ENCODE measurements at places on chromosomes 11 and 22.

GRCh38 chr11:25527841-25528240, 804.1 kb upstream of the ANO3 start:
- DNase-seq = no peak

- no peak for DNase-seq
Measured at GRCh38 chr22:50260434-50260800, 1.1 kb downstream of the MAPK12 start.

DNA sequence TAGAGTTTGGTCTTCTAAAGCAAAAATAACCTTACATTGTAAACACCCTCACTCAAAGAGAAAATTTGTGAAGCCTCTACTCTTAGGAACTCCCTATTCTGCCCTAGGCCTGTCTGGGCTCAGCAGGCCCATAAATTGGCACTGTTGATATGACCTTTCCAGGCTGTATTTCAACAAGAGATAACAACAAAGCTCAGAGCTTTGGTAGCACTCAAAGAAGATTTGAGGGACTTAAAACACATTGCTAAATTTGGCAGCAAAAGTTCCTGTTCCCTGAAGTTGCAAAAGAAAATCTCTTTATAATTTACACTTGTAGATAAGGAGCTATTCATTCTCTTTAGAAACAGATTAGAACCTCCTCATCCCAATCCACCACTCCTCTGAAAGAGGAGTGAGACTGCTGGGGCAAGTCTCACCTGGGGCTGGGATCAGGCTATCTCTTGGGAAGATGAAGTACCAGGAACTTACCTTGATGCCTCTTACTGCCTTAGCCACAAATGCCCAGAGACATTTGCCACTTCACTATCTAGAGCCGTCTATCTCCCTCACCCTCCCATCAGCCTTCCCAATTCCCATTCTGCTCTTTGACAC, 110.4 kb upstream of the AKIP1 start:
- no peak for DNase-seq

- peak; percentile 93 for DNase-seq
Measured at GRCh38 chr11:112073941-112074811, at the start of the genes NKAPD1 and PIH1D2. Gene NKAPD1 (plus strand): TSS chr11:112074299. CDS start chr11:112075575, 1,276 bp downstream. Gene PIH1D2 (minus strand): TSS chr11:112074017. CDS start chr11:112073174, 843 bp downstream.

DNA sequence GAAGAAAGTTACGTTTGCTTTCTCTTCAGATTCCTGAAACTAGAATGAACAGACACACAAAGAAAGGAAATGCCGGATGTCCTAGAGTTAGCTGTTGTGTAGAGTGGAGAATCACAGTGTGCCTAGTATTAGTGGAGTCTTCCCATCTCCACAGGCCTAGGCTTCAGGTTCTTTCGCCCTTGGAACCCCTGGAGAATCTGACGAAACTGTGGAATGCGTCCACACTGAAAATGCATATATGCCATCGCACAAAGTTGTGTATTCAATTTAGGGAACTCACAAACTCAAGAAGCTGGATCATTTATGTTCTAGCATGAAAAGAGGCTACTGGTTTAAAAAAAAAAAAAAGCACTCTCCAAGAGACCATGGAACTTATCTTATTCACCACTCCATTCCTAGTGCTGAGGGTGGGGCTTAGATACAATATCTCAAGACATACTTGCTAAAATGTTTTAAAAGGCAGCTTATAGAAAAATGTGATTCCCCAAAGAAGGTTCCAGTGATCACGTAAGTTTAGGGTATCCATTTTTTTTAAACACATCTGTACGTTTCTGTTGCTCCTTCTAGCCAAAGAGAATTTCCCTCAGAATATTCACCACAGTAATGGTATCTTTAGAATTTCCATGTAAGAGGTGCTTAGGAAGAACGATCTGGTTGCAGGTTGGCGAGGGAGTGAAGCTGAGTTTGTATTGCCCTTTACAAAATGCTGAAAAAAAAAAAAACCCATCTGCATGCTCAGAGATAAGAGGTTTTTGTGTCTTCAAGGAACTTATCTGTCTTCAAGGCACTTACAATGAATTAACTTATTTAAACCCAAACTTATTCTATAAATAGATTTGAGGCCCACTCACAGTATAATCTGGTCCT, 20.0 kb downstream of the MAML2 start:
- no peak for DNase-seq

DNA sequence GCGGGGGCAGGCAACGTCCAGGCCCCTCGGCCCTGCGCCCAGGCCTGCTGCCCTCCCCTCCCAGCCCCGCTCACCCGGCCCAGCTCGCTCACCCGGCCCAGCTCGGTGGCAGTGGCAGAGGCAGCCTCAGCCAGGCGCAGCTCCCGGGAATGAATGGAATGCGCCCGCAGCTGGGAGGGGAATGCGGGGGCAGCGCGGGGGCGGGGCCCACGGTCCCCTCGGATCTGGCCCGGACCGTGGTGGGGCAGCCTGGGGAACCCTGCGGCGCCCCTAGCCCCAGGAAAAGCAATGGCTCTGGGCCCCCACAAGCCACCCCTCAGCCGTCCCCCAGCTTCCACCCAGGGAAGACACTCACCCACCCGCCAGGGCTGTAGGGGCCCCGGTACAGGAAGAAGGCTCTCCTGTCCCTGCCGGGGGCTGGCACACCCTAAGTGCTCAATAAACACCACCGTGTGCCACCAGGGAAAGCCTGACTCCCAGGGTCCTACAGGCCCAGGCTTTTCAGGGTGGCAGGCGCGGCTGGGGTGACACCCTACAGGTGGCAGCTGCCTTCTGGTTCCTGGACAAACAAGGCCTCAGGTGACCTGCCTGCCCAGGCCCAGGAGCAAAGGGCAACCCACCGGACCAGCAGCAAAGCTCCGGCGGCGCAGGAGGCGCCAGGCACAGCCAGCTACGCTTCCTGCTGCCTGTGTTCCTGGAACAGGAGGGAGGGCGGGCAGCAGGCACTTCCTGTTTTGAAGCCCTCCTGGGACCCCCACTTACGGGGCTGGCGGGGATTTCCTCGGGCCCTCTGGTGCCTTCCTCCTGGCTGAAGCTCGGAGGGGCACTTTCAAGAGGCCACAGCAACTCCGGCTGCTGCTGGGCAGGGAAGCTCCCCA, 13.8 kb downstream of the PLXNB2 start:
- no peak for DNase-seq

- no peak for DNase-seq
Measured at GRCh38 chr11:108237058-108237481, 14.2 kb downstream of the ATM start.

GRCh38 chr22:16955678-16956210, 52.3 kb downstream of the GAB4 start:
- no peak for DNase-seq

DNA sequence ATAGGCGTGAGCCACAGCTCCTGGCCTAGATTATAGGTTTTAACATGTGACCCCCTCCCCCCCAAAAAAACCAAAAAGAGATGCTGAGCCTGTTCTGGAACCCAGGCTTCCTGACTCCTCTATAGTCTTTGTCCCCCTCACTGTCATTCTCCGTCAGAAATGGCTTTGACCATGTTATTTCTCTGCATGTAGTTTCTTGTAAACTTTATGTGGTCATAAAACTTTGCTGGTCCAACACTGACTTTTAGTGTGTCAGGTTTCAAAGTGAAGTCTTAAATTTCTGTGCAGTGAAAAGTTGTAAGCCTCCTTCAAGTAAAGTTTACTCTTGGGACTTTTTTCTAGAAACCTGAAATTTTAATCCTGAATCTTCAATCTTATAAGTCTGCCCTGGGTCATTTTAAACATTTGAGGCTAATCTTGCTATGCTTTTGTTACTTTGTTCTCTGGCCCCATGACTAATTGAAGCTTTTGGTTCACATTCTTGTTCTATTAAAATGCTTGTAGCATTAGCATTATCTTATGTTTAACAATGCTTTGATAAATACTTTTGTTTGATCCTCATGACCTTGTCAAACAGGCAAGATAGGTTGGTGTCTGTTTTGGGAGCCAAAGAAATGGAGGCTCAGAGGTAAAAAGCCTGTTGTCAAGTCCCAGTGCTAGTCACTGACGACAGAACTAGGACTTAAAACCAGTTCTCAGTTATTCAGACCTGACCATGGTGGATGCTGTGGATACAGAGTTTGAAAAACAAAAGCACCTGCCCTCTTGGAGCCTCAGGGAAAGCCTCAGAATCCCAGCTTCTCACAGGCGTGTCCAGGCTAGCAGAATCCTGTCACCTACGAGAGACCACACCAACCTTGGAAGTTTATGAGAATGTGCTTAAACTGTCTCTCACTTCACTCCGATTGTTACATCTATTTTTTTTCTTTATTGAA, 87.7 kb upstream of the HORMAD2 start:
- DNase-seq = no peak

- no peak for DNase-seq
Measured at GRCh38 chr11:44781655-44782054, 54.9 kb downstream of the TSPAN18 start.

DNA sequence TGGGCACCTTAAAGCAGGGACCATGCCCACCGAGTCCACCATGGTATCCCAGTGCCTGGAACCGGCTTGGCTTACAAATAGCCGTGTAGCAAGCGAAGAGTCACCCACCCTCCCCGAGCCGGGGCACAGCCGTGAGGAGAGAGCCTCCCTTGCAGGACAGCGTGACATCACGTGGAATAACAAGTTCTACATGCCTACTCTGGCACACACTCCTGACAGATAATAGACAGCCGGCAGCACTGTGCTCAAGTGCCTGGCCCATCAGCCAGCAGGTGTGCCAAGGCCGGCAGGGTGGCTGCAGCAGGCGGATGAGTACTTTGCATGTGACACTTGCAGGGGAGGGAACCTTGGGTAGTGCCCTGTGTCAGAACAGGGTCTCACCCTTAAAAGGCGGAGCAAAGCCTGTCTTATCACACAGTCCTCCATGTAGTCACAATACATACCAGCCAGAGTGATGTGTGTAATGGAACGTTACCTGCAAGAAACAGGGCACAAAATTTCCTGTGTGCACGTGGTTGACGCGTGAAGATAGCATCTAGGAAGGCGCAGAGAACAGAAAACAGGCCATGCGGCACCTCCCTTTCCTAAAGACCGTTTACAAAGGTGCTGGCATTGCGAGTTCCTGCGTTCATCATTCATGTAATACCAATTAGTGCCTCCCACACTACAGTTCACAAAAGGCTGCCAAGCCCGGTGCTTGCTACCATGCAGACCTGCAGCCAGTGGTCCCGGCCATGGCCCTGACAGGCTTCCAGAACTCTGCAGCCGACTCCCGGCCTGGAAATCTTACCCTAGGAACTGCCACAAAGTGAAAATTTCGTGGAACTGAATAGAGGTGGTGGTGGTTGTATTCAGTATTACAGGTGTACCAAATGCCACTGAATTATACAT, 16.4 kb downstream of the TOM1 start:
- peak; percentile 59 for DNase-seq
